DMS79 (cell line): ENCODE measurements at places on chromosomes 7 and 10.

DNA sequence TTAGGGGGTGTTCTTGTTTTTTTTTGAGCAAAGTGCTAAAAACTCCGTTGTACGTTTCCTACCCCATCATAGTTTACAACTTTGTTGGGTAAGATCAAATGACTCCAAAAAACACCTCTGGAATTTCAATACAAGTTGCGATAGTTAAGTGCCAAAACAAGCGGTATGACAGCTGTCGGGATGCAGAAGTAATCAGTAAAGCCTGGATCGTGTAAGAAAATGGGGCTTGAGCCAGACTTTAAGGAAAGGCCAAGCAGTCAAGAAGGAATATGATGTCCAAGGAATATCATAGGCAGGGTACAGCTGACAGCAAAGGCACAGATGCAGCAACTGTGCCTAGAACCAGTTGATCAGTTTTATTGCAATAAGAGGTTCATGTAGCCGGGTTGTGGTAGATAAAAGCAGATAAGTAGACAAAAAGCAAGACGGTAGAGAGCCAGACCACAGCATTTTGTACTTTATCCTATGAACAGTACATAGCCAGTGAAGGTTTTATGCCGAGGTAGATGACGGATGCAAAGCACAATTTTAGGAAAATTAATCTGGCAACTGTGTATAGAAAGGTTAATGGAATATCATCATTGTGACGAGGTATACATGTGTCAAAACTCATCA is 45.5 kb downstream of the UBE2H start:
- no peak for DNase-seq

GRCh38 chr7:70240873-70241272 is 642.6 kb downstream of the AUTS2 start:
- DNase-seq, result no peak

- DNase-seq, result no peak
Observed at GRCh38 chr10:46226900-46227558, 59.8 kb upstream of the ANTXRL start.

GRCh38 chr10:31100115-31100601 is 68.5 kb upstream of the ZNF438 start:
- DNase-seq, result no peak

DNA sequence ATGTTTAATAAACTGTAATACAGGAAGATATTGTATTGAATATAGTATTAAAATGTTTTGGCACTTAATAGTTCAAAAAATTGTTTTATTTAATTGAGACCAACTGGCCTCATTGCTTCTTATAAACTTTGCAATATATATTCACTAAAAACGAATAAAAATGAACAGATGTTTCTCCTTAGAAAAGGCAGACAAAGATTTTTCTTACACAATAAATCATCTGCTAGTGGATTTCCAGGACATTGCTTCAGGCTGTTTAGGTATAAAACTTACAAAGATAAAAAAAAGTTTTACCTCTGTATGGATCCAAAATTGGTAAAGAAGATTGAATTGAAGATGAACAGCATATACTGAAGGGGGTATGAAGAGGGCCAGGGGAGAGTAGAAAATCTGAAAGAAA is 143.6 kb downstream of the AGMO start:
- DNase-seq, result no peak

GRCh38 chr7:75572396-75572795 is 80.3 kb downstream of the SPDYE5 start:
- no peak for DNase-seq

DNA sequence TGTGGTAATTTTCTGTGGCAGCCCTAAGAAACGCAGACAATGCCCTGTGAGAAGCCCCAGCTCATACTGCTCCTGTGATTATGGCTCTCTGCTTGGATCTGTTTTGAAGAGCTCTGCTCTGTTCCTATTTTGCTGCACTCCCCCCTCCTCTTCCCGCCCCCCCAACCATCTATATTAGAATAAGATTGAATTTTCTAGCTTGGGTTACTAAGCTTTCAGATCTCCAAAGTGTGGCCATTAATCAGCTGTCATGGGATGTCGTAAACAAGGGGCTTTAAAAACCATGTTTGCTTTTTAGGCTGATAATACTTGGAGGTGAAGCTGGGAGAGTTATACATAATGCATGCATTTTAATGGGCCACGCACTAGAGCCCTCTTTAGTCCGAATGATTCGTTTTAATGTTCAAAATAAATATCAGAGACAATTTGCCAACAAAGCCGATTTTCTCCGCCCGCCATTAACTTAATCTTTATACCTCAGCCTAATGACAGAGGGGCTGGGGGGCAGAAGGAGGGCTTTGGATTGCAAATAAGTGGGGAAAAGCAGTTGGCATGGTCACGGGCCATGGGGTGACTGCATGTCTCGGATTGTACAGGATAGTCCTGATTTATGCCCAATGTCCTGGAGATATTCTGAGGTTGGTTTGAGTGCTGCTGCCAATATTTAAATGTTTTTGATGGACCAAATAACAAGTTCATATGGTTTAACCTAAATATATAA is 165.5 kb downstream of the RPS24 start:
- peak; percentile 69 for DNase-seq

- DNase-seq, result no peak
Observed at GRCh38 chr7:142913566-142913965, 20.0 kb downstream of the TRPV5 start.

DNA sequence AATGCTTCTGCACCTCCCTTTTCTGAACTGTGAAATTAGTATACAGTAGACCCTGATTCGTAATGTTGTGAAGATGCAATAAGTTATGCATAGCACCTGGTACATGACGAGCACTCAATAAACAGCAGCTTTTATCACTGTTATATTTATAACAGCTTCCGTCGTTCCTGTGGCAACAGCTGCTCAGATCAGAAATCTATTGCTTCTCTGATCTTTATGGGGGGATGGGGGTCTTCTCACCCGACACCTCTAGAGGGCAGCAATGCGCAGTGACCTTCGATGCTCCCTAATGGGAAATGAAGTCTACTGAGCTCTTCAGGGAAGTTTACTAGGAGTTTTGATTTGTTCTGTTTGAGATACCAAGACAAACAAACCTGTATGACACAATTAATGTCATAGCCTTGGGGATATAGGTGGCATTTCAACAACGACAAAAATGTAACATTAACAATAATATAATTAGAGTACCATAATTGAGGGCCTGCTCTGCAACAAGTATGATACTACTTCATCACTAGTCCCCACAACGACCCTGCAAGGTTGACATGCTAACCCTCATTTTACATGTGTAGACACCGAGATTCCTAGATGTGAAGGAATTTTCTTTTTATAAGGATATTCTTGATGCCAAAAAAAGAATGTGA is 289.6 kb downstream of the SFMBT2 start:
- DNase-seq, result no peak
